ENCODE measurements at places on chromosomes 7 and 10.

DNA sequence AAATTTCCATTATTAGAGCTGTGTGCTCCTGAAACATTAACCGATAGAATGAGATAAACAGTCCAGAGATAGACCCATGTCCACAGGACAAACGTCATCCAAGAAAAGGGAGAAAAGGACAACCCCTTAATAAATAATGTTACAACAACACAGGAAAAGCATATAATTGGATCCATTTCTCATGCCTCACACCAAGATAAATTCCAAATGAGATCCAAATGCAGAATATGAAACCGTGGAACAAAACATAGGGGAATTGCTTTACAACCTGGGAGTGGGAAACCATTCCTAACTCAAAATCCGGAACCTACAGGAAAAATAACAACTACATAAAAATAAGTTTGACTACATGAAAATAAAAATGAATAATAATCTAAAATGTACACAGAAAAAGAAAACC, 22.4 kb upstream of the NEBL start:
- DNase-seq, result no peak

- DNase-seq, result no peak
These were observed 450.7 kb downstream of the HTR7 start for GRCh38 chr10:90407131-90407530.

- DNase-seq, result no peak
These were observed 261.9 kb downstream of the ARL4A start for GRCh38 chr7:12949060-12949931.

DNA sequence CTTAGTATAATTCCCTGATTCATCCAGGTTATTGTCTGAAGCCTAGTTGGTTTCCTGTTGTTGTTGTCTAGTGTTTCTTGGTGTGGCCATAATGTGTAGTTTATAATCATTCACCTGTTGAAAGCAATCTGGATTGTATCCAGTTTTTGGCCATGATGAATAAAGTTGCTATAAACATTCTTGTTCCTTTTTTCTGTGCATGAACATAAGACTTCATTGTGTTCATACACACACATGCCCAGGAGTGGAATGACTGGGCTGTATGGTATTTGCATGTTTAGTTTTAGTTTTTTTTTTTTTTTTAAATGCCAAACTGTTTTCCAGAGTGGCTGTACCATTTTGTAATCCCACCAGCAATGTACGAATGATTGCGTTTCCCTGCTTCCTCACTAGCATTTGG, 349.8 kb downstream of the SDK1 start:
- DNase-seq, result no peak

GRCh38 chr10:73552819-73553715, 38.1 kb downstream of the USP54 start:
- DNase-seq, result no peak

- no peak for DNase-seq
These were observed 730.5 kb downstream of the ZWINT start for GRCh38 chr10:55630491-55631056.

DNA sequence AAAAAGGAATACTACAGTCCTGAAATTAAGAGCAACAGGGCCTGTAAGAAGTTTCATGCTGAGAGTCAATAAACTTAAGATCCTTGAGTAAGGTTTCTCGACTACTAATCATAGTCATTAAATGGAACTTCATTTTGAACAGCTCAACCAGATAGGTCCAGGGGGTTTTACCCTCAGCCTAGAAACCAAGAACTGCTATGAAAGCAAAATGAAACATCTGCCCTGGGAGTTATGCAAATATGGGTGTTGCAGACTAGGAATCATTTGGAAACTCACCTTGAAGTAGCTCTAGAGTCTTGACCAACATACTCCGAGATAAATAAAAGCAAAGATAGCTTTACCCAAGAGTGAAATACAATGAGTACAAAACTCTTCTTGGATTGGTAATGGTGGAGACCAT, 128.0 kb downstream of the HGF start:
- DNase-seq, result no peak

GRCh38 chr10:1465418-1465911, 271.9 kb downstream of the ADARB2 start:
- no peak for DNase-seq

- DNase-seq, result no peak
These were observed 53.1 kb downstream of the INPP5F start for GRCh38 chr10:119778776-119779445.

DNA sequence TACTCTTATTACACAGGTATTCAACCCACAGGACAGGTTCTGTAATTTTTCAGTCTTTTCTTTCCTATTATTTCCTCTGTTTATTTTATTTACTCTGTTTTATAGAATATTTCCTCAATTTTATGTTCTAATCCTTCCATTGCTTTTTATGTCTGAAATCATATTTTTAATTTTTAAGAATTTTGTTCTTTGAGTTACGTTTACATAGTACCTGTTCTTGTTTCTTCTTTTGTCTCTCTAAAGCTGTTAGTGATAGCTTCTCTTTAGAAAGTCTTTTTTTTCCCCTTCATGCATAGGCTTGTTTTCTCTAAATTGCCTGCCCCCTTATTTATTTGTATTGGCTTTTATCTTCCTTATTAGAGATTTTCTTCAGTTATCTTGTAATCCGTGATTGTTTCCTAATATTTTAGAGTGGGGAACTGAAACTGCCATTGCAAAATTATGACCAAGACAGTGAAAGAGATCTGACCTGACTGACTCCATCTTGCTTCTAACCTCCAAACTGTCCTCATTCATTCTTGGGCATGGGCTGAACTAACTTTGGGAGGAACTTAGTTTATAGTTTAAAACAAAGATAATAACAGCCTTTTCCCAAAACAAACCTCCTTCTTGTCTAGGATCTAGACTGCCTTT, 187.6 kb downstream of the PFKFB3 start:
- no peak for DNase-seq

- peak; percentile 6 for DNase-seq
These were observed 852.0 kb upstream of the PHF14 start for GRCh38 chr7:10121631-10122030.

GRCh38 chr7:54995166-54995565, 23.7 kb upstream of the EGFR start:
- DNase-seq, result no peak

DNA sequence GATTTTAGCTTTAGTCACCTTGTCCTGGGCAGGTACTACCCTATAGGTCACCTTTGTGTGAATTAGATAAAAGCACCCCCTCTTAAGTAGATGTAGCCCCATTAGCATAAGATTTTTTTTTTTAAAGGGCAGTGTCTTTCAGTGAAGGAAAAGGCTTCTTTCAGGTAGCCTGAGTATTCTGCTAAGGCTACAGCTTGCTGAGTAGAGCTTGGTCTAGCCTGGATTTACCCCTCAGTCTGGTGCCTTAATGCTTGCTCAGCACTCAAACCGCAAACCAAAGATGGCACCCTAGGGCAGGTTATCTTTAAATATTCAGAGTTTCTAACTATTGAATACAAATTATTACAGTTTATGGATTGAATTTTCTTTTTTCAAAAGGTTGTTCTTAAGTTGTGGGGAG, 83.4 kb downstream of the GLCCI1 start:
- no peak for DNase-seq

GRCh38 chr10:120541984-120542383, 85.0 kb downstream of the PLPP4 start:
- DNase-seq, result no peak
